ENCODE measurements at places on chromosomes 5 and 9.
A peak's percentile ranks its signal among the peaks of the same experiment; 100 is the strongest.

DNA sequence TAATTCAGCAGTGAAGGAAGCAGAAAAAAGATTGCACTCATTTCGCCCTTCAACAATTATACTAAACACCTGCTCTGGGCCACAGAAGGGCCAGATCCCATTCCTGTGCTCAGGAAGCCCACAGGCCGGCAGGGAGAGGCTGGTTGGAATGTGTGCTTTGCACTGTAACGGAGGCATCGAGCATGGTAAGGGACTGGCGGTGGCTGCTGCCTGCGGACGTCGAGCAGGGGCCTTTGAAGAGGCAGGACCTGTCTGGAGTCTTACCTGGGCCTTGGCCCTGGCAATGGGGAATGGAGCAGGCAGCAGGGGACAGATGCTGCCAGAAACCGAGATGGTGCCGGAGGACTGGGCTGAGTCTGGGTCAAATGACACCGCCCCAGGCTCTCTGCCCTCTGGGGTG is 97.8 kb downstream of the KCNIP1 start:
- DNase-seq, result no peak

DNA sequence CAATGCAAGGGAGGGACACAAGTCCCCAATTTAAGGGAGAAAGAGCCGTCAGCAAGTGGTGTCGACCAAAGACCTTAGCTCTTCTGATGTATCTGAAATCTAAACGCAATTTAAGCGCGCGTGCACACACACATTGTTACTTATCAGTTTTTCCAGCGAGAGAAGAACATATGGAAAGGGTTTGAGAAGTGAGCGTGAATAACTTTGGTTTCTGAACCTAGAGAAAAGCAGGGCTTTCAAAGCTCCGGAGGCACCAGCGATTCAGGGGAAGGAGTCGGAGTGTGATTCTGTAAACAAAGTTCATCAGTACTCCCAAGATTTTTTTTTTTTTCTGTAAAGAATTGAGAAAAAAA is 191.8 kb downstream of the MEF2C start:
- no peak for DNase-seq

DNA sequence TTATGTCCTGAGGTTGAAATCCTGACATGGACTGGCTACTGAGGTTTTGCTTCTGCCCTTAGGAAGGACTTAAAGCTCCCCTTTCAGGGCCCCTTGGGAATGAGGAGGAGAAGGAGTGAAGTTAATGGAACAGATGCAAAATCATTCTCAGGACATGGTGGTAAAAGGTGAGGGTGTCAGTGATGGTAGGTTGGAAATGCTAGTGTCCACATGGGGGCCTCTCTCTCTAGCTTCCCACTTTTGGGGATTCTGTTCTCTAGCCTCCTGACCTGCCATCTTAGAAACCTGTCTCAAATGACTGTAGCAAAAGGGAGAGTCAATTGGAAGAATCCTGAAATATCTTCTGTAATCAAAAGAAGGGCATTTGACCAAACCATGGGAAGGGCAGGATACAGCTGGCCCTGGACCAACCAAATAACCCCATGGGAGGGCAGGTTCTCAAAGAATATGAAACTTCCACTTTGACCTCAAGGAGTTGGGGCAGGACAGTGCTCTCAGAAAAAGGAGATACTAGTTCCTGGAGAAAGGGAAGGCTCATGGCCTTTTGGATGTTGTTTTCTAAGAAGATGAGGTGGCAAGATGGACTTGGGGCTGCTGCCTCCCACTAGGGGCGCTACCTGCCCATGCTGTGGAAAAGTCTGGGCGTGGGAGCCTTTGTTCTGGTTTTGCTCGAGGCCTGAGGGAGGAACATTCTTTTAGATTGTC is 21.2 kb upstream of the MLANA start:
- DNase-seq, result no peak

DNA sequence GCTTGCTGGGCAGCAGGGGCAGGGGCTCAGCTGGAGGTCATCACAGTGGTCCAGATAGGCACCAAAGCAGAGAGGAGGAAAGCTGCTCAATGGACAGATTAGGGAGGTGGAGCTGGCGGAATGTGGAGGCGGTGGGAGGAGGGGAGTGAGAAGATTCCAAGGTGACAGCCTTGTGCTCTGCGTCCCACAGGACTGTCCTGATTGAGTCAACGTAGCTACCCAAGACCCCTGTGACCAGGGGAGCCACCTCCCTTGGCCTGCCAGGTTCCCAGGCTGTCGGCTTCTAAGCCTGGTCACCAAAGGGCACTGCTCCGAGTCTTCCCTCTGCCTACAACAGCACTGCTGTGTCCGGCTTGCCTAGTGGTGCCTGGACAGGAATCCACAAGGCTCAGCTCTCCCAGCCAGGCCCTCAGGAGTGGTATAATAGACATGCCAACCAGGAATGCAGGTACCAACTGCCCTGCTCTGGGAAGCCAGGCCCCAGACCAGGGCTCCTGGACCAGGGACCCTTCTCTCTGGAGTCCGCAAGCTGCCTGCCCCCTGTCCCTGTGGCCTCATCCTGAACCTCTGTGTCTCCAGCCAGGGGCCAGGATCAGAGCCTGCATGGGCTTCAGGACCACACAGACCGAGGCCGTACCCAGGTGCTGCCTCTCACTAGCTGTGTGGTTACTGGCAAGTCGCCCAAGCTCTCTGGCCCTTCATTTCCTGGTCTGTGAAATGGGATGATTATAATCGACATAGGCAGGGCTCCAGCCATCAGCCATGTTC is 67.9 kb downstream of the STK10 start:
- no peak for DNase-seq

GRCh38 chr5:99122976-99123375 is 194.2 kb upstream of the CHD1 start:
- no peak for DNase-seq

- no peak for DNase-seq
These were observed 30.9 kb downstream of the APTX start for GRCh38 chr9:32970554-32970953.

- no peak for DNase-seq
These were observed 4.7 kb downstream of the NOL6 start for GRCh38 chr9:33468797-33469621.

- no peak for DNase-seq
These were observed 243.8 kb upstream of the PUM3 start for GRCh38 chr9:3087697-3088096.

DNA sequence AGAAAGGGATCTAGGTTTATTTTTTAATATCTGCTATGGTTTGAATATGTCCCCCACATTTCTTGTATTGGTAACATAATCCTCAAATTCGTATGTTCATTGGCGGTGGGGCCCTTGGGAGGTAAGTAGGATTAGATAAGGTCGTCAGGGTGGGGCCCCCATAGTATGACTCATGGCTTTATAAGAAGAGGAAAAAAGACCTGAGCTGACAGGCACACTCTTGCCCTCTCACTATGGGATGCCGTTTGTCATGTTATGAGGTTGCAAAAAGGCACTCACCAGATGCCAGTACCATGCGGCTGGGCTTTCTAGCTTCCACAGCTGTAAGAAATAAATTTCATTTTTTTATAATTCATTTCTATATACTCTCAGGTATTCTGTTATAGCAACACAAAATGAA is 67.3 kb upstream of the SGCD start:
- no peak for DNase-seq

- no peak for DNase-seq
These were observed 34.6 kb downstream of the OXCT1 start for GRCh38 chr5:41835645-41836044.

- no peak for DNase-seq
These were observed 20.5 kb upstream of the B4GALT1 start for GRCh38 chr9:33187519-33188218.

DNA sequence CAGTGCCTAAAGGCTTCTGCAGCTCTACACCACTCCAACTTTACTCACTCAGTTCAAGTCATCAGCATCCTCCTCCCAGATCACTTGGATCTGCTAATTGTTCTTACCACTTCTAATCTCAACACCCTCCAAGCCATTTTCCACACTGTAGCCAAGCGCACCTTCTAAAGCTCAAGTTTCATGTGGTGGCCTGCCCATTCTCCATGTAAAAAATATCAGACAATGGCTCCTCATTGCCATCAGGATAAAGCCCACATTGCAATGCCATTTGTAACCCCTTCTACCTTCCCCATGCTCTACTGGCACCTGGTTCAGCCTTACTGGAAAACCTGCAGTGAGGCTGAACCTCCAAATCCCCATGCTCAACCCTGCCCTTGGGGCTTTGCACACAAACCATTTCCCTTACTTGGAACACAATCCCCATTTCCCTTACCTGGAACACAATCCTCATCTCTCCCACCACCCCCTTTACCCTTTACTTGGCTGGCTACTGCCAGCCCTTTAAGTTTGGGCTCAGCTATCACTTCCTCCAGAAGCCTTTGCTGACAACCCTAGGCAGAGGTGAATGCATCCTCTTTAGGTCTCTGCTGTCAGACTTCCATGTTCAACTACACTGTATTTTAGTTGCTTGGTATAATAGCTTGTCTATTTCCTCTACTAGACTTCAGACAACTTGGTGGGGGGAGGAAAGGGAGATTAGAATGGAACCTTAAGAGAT is 220.0 kb downstream of the TSSK1B start:
- DNase-seq, result no peak

GRCh38 chr9:98378794-98379193 is 123.3 kb upstream of the TBC1D2 start:
- DNase-seq, result no peak

- no peak for DNase-seq
These were observed 29.8 kb downstream of the DUSP1 start for GRCh38 chr5:172741206-172741582.

- no peak for DNase-seq
These were observed 124.4 kb upstream of the ABCA1 start for GRCh38 chr9:105052346-105052745.

DNA sequence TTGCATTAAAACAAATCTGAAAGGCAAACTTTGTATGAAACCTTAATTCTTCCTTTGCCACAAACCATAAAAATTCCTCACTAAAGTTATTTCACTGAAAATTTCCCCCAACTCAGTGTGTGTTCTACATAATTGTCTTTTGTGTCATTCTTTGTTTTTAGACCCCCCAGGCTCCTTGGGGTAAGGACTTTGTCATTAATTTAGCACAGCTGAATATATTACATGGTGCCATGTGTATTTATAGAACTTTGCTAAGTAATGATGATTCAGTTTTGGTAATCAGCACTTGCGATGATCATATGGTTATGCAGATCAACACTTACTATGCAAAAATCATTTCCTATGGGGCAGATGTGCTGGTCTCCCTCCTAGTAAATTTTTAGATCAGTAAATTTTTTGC is 712.1 kb upstream of the MEF2C start:
- DNase-seq, result no peak

DNA sequence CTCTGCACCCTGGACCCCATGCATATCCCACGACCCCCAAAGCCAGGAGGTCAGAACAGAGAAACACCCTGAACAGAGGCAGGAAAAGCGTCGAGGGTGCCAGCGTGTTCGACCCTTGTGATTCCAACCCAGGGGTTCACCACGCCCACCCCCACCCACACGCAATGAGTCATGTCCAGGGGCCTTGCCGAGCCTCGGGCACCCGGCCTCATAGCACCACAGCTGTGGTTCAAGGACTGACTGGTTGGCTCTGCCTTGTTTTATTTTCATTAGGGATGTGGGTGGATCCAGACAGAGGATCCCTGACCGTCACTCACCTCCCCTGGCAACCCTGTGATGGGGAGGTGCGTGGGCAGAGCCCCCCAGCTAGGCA is 9.5 kb upstream of the QSOX2 start:
- no peak for DNase-seq

DNA sequence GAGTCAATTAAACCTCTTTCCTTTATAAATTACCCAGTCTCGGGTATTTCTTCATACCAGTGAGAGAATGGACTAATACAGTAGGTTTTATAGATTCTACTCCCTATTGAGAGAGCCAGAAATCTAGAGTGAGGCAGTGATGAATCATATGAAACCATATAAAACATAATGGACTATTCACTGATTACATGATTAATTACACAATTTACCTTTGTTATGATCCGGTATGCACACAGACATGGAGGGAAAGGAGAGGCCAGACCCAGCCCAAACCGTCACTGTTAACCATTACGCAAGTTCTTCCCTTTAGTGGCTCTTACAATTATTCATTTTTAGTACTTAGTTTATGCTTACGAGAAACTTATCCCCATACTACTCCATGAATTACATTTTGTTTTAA is 205.0 kb downstream of the DNAH5 start:
- no peak for DNase-seq

DNA sequence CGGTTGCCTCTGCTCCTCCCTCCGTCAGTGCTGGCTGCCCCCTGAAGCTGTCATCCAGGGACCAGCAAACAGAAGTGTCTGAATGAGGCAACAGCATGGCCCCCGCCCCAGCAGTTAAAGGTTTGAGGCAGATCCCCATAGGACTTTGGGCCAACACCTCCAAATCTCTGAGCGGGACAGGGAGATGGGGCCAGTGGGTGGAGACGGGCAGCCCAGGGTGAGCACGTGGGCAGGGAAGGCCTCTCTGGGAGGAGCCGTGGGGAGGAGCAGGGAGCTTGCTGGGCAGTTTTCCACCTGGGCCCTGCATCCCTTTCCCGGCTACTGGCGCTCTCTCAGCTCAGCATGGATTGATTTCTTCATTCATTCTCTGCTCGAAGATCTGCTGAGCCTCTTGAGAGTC is 39.1 kb upstream of the NOTCH1 start:
- DNase-seq, result no peak

DNA sequence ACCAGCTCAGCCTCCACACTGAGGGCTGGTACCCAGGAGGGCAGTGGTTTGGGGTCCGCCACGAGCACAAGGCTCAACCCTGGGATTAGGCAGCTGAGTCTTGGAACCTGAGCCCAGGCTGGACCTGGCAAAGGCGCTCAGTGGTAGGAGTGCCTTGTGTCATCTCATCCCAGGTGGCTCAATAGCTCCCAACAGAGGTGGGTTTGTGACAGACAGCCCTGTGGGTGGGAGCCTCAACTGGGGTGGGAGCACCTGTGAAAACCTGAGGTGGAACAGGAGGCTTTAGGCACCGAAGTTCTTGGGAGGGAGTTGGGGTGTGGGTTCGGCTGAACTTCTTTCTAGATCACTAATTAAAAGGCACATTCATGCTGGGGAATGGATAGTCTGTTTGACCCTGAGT is 35.2 kb upstream of the SMU1 start:
- DNase-seq, result no peak

- DNase-seq, result no peak
These were observed 110.8 kb upstream of the FSTL4 start for GRCh38 chr5:133723126-133723525.

- DNase-seq, result no peak
These were observed 59.7 kb downstream of the GNA14 start for GRCh38 chr9:77588271-77588937.

DNA sequence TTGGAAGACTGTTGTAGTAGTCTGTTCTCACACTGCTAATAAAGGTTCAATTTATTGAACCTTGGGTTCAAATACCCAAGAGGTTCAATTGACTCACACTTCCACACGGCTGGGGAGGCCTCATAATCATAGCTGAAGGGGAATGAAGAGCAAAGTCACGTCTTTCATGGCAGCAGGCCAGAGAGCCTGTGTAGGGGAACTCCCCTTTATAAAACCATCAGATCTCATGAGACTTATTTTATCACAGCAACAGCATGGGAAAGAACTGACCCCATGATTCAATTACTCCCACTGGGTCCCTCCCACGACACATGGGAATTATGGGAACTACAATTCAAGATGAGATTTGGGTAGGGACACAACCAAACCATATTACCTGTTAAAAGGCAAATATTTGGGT is 268.2 kb downstream of the TMEM167A start:
- DNase-seq, result no peak

GRCh38 chr9:32552172-32552872 is at the start of the genes SMIM27 and TOPORS:
Gene SMIM27 (plus strand): TSS chr9:32552327. CDS start chr9:32552435, 108 bp downstream.
Gene TOPORS (minus strand): TSS chr9:32552586. CDS start chr9:32552436, 150 bp downstream.
- peak; percentile 87 for DNase-seq

GRCh38 chr9:129068990-129069861 is 11.7 kb upstream of the DOLPP1 start:
- peak; percentile 63 for DNase-seq

All from central memory CD4-positive, alpha-beta T cell (primary cell).